AG04449 (cell line): ENCODE measurements at places on chromosomes 5 and 9.
A peak's percentile ranks its signal among the peaks of the same experiment; 100 is the strongest.

DNA sequence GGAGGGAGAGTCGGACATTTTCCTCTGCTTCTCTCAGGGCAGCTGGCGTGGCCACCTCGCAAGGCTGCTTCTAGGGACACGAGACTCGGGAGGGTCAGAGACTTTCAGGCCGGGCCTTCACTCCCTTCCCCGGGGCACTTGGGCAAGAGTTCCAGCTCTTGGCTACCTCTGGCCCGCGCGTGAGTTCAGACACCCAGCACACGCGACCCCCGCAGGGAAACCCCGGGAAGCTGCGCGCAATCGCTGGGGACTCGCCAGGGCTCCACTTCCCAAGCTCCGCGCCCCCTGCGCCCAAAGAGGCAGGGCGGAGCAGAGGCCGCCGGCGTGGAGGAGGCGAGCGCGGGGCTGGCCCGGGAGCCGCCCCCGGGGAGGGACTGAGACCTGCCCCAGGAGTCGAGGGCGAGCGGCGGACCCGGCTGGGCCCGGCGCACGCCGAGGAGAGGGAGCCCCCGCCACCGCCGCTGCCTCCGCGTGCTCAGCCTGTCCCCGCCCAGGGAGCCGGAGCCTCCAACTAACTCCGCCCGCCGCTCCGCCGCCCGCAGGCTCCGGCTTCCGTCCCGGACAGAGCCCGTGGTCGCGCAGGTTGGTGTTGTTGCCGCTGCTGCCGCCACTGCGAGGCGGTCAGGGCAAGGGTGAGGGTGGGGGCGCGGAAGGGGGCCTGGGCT, at the start of gene PAM:
Gene PAM (plus strand): TSS at position 539 of the 665 bp plus-strand sequence. CDS start 110,891 bp downstream, outside the sequence.
- DNase-seq: no peak

DNA sequence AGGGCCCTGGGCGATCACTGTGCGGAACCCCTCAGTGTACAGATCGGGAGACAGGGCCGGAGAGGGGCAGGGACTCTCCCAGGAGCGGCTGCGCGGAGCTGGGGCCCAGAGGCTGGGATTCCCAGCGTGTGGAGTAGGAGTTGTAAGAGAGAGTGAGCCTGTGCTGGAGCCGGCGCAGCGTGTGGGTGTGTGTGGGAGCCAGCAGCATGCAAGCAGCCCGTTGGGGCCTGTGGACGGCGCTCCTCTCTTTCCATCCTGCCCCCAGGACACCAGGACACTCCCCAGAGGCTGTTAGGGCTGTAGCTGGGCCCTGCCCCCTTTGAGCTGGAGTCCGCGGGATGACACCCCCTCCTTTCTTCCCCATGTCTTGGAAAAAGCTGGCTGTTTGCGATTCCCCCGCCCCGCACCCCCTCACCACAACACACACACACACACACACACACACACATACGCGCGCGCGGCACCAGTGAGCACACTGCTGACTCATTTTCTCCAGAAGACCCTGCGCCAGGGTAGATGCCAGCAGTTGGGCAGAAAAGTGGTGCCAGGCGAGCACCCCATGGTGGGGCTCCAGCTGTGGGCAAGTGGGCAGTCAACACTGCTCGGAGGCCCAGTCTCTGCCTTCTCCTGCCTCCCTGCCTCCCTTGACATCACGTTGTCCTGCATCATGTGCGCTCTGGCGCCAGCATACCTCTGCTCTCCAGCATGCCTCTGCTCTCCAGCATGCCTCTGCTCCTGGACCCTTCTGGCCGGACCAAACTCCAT, 1.5 kb downstream of the COL27A1 start:
- peak; percentile 66 for DNase-seq

GRCh38 chr5:160245506-160246086, 16.3 kb downstream of the FABP6 start:
- DNase-seq: no peak

DNA sequence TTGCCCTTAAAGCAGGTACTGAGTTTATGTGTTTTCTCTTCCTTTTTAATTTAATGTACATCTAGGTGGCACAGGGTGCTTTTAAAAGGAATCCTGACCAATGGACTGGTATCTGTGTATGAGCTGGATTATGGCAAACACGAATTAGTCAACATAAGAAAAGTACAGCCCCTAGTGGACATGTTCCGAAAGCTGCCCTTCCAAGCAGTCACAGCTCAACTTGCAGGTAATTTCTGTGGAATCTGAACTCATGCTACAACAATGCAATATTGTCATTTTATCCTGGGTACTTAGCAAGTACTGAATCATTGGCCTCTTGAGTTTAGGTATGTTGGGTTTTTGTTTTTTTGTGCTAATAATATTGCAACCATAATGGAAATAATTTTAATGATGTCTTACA, 14.4 kb upstream of the TMOD1 start:
- DNase-seq: no peak

- no peak for DNase-seq
Measured at GRCh38 chr9:89466451-89467277, 31.2 kb downstream of the SEMA4D start.
